ENCODE measurements at places on chromosomes 13 and 19.

DNA sequence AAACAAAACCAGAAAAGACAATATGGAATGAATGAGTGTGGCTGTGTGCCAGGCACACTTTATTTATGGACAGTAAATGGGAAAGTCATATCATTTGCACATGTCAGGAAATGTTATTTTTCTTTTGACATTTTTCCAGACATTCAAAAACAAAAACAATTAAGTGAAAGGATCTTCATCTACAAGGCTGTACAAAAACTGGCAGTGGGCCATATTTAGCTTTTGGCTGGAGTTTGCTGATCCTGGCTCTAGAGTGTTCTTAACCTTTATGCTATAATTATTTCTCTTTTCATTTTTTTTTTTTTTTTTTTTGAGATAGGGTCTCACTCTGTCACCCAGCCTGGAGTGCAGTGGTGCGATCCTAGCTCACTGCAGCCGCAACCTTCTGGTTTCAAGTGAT is 6.5 kb upstream of the TNFSF9 start:
- DNase-seq = no peak

- DNase-seq = peak; percentile 48
Measured at GRCh38 chr19:13691569-13692435, 72.5 kb upstream of the MRI1 start.

GRCh38 chr13:47650209-47650608 is 350.9 kb downstream of the SUCLA2 start:
- no peak for DNase-seq

DNA sequence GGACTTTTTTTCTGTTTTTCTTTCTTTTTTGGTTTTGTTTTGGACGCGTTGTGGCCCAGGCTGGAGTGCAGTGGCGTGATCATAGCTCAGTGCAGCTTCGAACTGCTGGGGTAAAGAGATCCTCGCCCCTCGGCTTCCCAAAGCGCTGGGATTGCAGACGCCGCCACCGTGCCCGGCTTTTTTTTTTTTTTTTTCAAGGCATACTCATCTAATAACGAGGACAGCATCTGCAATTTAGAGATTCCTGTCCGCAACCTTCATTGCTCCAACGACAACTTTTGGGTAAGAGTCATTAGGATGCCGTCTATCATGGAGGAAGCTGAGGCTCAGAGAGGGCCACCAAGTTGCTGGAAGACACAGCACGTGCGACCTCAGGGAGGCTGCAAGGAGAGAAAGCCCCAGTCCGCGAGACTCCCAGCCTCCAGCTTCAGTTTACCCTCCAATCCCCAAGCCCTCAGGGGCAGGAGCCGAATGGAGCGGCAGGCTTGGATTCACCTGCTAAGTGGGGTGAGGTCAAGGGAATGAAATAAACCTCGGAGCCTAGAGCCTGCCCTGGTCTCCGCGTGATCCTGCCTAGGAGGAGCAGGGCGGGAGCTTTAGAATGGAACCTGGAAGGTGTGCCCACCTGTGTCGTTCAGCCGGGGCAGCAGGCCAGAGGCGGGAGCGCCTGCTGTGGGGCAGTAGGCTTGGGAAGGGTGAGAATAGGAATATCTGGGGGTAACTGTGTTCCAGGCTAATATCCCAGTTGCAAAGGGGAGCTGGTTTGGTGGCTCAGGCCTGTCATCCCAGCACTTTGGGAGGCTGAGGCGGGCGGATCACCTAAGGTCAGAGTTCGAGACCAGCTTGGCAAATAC is 676 bp upstream of the POLRMT start:
- DNase-seq = no peak

Measured in cerebellum (tissue), 4 donors.